ENCODE measurements at places on chromosomes 2 and 18.

GRCh38 chr2:120681696-120682288, 53.9 kb upstream of the GLI2 start:
- no peak for DNase-seq

DNA sequence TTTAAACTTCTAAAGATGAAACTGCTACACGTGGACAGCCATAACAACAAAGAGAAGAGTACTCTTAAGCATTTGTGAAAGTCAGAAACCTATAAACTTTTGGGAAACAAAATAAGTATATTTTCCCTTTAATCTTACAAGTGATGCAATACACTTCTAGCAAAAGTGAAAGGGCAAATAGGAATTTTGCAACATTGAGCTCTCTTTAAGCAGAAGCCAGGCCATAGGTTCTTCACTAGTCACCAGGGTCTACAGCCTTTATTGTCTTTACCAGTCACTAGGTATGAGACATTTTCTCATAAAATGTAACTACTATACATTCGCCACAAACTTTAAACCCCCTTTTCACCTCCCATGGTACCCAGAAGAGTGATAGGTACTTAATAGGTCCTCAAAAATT, 37.5 kb downstream of the SCN1A start:
- DNase-seq = no peak

- no peak for DNase-seq
Observed at GRCh38 chr2:206790311-206790935, 25.0 kb downstream of the FASTKD2 start.

- DNase-seq = no peak
Observed at GRCh38 chr2:236919209-236919608, 166.5 kb upstream of the COPS8 start.

GRCh38 chr2:106085181-106085940, 108.7 kb downstream of the UXS1 start:
- DNase-seq = no peak

- peak; percentile 12 for DNase-seq
Observed at GRCh38 chr2:216858312-216858711, 1.6 kb downstream of the TNP1 start.

DNA sequence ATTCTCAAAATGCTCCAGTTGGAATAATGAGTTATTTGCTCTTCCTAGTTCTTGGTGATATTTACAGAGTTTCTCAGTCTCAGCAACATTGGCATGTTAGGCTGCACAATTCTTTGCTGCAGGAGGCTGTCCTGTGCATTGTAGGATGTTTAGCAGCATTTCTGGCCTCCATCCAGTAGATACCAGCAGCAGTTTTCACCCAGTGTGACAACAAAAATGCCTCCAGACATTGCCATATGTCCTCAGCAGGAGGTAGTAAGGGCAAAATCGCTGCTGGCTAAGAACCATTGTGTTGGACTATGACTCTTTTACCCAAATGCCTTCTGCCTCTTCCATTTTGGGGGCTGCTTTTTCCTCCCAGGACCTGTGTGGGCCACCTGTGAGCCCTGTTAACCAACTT, 50.4 kb downstream of the PAX8 start:
- DNase-seq = no peak

DNA sequence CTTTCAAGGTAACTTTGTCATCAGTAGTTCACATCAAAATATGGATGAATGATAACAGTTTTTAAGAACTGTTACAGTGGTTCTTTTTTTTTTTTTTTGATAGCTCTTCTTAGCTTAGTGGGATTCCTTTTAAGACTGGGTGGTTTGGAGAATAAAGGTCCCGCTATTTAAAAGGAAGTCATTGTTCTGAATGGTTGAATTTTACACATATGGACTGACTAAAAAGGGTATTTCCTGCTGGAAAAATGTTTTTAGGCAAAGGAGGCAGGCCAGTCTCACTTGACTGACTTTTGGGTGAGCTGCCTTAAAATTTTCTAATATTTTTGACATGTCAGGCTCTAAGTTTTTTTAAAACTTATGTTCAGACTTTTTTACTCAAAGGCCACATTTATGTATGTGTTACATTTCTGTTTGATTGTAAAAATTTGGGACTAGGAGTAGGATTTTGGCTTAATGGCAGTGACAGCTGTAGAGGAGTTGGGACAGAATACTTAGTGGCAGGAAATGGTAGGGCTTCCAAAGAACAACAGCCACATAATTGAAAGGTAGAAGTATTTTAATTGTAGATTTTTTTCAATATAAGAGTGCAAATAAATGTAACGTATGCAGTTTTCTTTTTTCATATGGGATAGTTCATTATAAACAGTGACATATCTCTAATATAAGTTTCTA, 13.7 kb downstream of the VAPA start:
- DNase-seq = no peak

- DNase-seq = no peak
Observed at GRCh38 chr2:46431481-46432235, 47.7 kb upstream of the TMEM247 start.

GRCh38 chr2:7539077-7539476, 621.9 kb downstream of the RNF144A start:
- no peak for DNase-seq

DNA sequence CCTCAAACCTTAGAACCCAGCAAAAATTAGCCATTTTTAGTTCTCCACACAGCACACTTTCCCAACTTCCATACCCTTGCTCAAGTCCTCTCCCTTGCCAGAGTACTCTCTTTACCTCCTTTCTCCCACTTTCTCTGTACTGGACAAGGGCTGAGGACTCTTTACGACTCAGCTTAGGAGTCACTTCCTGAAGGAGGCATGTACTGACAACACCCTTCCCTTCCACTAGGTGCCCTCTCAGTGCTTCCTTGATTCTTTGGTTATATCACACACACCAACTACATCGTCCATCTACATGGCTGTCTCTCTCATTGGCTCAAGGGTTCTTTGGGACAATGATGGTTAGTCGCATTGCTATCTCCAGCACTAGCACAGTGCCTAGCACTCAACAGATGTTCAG, 5.2 kb upstream of the C18orf63 start:
- no peak for DNase-seq

- no peak for DNase-seq
Observed at GRCh38 chr2:184890311-184890710, 292.0 kb downstream of the ZNF804A start.

DNA sequence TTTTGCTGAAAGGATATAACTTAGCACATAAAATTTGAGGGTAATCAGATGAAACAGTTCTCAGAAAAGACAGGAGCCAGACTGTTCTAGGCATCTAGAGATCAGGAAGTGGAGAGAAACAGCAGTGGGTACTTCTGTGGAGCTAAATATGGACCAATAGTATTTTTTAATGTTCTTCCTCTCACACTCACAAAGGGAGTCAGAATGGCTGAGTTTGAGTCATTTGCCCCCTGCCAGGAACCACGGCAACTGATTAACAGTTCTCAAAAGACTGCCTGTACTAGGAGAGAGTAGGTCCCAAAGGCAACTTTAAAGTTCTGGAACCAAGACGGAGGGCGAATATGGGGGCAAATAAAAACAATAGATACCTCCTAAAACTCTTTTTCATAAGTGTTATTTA, 107.5 kb downstream of the GULP1 start:
- DNase-seq = no peak

- DNase-seq = no peak
Observed at GRCh38 chr2:106532236-106532635, 45.1 kb downstream of the CD8B2 start.

- no peak for DNase-seq
Observed at GRCh38 chr18:63099848-63100629, 219.5 kb downstream of the BCL2 start.

DNA sequence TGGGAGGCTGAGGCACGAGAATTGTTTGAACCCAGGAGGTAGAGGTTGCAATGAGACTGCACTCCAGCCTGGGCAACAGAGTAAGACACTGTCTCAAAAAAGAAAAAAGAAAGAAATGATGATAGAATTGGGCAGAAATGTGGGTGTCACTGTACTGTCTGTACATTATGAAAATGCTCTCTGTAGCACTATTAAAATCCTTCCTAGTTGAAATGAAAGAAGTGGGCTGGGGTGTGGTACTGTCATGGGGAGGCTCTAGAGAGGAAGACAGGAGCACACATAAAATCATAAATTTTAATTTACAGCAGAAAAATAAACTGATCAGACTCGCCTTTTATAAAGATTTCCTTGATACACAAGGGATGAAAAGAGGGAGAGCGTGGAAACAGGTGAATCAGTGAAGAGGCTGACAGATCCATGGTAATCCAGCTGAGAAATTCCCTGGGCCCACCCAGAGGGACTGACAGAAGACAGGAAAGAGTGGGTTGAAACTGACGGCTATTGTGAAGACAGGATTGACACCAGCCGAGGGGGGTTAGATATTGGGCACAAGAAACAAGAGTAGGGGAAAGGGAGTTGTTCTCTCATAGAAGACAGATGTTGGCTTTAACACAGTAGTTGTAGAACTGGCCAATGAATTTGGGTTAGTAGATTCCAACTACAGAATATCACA, 96.4 kb upstream of the ATL2 start:
- DNase-seq = no peak

- no peak for DNase-seq
Observed at GRCh38 chr2:217393585-217394032, 533.7 kb upstream of the TNP1 start.

DNA sequence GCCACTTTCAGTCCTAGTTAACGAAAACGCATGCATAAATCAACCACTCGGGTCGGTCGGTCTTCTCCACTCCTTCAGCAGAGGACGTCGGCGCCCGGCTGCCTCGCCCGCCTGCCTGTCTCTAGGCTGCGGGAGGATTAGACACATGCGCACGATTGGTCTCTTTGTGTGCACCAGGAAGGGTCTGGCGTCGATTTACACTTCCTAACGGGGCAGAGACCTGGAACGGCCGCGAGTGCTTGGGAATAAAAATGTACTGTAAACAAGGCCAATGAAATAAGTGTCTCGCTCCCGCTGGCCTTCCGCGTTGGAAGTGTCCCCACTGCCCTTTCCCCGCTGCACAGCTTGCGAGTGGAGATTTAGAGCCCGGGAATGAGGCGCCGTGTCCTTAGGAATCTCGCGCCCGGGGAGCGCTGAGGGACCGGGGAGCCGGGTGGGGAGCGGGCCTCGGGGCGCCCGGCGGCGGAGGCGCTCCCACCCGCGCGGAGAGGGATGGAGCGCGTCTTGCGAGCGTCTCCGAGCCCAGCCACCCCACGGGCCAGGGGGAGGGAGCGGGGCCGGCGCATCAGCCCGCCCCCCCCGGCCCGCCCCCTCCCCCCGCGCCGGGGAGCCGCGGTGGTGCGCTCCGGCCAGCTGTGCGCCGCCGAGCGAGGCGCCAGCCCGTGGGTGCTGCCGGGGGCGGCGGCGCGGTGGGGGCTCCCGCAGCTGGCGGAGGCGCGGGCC, at the start of gene DOK6:
Gene DOK6, plus strand, starts transcription at position 636 of the 723 bp plus-strand sequence.
- no peak for DNase-seq

DNA sequence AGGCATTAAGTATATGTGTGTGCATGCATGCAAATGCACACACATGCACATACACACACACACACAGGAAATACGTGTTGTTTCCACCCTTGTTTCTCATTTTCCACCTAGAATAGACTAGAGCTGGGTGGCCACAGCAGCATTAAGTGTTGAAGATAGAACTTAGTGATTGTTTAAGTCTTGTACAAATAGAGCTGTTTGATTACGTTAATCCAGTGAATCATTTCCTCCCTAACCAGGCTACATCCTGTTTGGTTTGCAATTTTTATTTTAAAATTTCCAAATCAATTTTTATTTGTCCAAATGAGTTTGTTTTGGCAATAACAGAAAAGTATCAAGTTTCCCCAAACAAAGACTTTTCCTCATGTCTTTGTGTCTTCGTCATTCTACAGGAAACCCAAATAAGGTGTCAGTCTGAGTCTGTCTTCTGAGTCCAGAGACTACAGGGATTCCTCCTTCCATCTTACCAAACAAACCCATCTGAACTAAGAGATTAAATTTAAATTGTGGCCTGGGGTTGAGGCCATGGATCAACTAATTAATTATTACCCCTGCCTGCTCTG, 74.6 kb upstream of the GALNT5 start:
- DNase-seq = no peak

DNA sequence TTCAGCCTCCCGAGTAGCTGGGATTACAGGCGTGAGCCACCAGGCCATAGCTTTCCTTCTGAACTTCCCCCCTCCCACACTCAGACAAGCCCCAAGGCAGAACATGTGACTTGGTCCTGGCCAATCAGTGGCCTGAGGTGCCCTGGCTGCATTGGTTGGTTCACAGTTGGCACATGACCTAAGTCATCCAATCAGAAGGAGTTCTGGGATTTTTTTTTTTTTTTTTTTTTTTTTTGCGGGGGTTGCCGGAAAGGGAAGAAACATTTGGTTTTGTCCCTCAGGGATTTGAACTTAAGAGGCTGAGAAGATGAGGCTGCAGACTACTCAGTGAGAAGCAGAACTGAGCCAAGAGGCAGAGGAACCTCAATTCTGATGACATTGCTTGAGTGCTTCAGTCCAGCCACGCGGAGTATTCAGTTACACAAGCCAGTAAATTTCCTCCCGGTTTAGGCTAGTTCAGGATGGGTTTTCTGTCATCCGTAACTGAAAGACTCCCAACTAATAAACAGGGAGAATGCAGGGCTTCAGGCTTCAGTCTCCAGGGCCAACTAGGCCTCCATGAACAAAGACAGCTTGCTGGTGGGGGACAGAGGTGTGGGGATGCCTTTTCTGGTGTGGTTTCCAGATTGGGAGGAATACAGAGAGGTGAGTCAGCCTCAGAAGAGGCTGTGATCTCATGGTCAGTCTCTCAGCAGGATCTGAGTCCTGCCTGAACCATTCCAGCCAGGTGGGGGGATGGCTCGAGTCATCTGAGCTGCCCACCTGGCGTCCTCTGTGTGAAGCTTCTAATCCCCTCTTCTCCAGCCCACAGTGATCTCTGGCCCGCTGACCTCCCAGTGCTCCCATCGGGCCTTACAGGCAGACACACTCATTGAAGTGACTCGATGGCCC, 9.2 kb downstream of the PTMA start:
- peak; percentile 25 for DNase-seq

- no peak for DNase-seq
Observed at GRCh38 chr2:240469239-240469636, 33.8 kb downstream of the GPC1 start.

DNA sequence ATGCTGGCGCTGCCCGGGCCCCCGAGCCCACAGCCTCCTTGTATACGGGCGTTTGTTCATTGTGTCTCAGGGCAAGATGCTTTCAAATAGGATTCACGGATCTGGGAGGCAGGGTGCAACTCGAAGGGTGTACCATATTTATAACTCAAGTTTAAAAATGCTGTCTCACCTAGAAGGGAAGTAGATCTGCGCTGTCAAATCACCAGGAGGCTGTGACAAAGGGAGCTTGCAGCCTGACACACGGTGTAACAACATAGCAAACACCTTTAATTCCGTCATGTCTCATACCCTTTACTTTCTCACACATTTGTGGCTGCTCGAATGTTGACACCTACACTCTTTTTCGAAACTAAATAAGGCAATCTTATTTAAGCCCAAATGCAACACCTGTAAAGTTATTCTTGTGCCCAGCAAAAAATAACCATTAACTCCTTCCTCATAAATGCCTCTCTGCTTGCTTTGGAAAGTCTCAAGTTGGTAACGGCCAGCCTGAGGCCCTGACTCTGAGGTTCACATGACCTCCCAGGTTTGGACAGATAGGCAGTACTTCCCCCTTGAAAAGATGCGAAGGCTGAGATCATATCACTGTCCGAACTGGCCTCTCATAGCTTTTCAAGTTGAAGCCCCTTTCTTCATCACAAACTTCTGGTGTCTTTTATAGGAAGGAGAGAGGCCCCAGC, 11.6 kb downstream of the ZEB2 start:
- DNase-seq = no peak

All from activated T-cell treated with anti-CD3 and anti-CD28 coated beads for 48 hours (primary cell).